Breast epithelium (tissue), 4 donors: ENCODE measurements at places on chromosomes 1 and 21. TPM values are rescaled to one million over a fixed set of nuclear protein-coding genes. Genes with fewer than 3 reads are reported as not detected.

The PROK1 gene
- total RNA-seq = 0.73 TPM

The S100A16 gene
- total RNA-seq = 102 TPM

The MPL gene
- not detected for total RNA-seq

DNA sequence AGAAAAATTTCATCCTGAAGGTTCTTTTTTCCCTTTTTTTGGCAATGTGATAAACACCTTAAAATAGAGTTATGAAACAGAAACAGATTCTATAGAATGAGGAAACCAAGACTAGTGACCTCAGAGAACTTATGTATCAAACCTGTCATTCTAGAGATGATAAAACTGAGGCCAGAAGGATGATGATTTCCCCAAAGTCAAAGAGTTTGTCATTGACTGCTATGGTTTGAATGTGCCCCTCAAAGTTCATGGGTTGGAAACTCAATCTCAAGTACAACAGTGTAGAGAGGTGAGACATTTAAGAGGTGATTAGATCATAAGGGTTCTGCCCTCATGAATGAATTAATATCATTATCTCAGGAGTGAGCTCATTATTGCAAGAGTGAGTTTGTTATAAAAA lies 13.7 kb upstream of the BEND5 start:
- DNase-seq = no peak

GRCh38 chr21:45420061-45421041 lies 15.4 kb downstream of the COL18A1 start:
- peak; percentile 48 for DNase-seq

DNA sequence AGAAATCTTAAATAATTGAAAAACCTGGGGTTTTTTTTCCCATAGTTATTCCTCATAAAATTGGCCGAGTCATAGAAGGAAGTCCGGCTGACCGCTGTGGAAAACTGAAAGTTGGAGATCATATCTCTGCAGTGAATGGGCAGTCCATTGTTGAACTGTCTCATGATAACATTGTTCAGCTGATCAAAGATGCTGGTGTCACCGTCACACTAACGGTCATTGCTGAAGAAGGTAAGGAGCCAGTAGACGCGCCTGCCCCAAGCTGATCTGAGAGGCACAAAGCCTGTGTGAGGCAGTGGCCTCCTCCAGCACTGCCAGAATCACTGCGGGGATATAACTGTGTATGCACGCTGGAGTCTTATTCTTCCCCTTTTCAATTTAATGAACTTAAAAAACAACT lies 100.3 kb downstream of the PHTF1 start:
- no peak for DNase-seq

DNA sequence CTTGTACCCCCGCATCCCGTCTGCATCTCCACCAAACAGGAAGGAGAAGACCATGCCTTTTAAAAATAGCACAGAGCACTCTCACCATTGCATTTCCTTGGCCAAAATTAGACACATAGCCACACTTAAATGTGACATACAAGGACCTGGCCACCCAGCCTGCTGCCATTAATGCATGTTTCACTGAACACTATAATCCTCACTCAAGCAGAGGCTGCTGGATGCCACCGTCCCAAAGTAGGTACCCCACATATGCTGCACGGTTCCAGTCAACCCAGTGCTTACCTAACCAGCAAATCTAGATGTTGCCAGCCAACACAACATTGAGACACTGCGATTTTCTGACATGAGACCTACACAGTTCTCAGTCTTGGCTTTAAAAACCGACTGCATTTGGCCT lies 107.7 kb downstream of the ADSS2 start:
- no peak for DNase-seq
